ENCODE measurements at places on chromosomes 3 and 15. TPM values are rescaled to one million over a fixed set of nuclear protein-coding genes. Genes with fewer than 3 reads are reported as not detected.

Gene TCTA
- 17.7 TPM for total RNA-seq

Gene GLCE
- total RNA-seq, result 14.2 TPM

Gene MSL2
- total RNA-seq, result 8.6 TPM

Gene EPHB1
- total RNA-seq, result 0.49 TPM

Gene CACNA2D2
- total RNA-seq, result 0.16 TPM

Gene TMC3
- total RNA-seq, result not detected

Gene GRK7
- not detected for total RNA-seq

Gene PRR23B
- not detected for total RNA-seq

Gene CHRD
- under 0.01 TPM for total RNA-seq

Gene MKRN2OS
- 1.3 TPM for total RNA-seq

Gene SNX33
- total RNA-seq, result 28.8 TPM

Gene AMT
- total RNA-seq, result 0.65 TPM

Measured in mesangial cell (primary cell).